Cerebellar cortex (tissue), 1 donor: ENCODE measurements at places on chromosomes 5 and 9.
A peak's percentile ranks its signal among the peaks of the same experiment; 100 is the strongest.

- no peak for DNase-seq
Observed at GRCh38 chr5:115455301-115455707, 89.3 kb downstream of the FEM1C start.

DNA sequence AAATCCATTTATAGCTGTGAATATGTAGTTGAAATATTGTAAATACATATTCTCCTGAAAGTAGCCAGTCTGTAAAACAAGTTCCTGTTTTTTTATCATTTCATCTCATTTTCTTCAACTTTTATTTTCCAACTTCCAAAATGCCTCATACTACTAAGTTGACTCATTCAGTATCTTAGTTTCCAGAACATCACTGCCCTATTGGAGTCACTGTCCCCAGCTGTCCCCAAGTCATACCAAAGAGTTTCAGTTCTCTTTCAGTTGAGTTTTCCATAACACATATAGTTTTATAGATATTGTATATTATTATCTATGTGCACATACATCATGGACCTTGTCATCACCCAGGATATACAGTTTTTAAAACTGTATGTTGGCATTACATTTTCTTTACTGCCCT is 261.7 kb downstream of the CDH12 start:
- DNase-seq = no peak

GRCh38 chr9:89528540-89528939 is 30.6 kb upstream of the SEMA4D start:
- DNase-seq = no peak

GRCh38 chr5:160310552-160311295 is 1.6 kb downstream of the CCNJL start:
- DNase-seq = peak; percentile 74

GRCh38 chr9:16729651-16730050 is 140.8 kb downstream of the BNC2 start:
- no peak for DNase-seq

GRCh38 chr5:151663617-151664293 is 23.0 kb downstream of the SPARC start:
- DNase-seq = peak; percentile 93

GRCh38 chr9:81490605-81491331 is 198.6 kb downstream of the TLE1 start:
- no peak for DNase-seq

DNA sequence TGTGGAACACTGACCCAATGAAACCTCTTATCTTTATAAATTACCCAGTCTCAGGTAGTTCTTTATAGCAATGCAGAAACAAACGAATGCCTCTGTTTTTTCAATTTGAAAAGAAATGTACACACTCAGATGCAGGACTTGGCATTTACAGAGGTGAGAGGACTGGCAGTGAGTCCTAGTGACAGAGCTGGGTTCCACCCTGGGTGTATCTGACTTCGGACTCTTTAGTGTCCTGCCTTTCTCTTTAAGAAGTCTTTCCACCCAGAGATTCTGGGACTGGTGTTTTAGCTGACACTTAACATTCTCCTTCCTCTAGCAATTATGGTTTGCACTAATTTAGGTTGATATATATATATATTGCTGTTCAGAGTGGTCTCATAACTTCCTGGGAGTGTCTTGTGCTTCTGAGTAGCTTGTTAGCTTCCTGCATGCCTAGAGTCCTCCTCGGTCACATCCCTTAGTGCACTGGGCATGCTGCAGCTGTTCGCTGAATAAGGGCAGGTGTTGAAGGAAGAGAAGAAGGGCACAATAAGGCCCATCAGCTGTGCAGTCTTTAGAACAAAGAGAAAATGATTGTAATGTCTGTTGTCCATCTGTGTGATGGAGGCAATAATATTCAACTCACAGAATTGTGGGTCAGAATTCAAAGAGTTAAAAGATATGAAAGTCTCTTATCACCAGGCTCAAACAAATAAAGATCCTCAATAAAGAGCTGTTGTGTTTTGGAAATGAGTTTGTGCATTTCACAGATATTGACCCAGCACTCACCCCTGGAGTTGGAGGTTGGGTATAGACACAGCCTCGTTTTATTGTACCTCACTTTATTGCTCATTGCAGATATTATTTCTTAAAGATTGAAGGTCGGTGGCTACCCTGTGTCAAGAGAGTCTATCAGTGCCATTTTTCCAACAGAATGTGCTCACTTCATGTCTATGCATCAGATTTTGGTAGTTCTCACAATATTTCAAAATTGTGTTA is 187.1 kb downstream of the TRIM32 start:
- DNase-seq = no peak

- no peak for DNase-seq
Observed at GRCh38 chr5:68456756-68457217, 241.2 kb downstream of the PIK3R1 start.

GRCh38 chr5:151094030-151094851 is 13.4 kb upstream of the TNIP1 start:
- peak; percentile 36 for DNase-seq

DNA sequence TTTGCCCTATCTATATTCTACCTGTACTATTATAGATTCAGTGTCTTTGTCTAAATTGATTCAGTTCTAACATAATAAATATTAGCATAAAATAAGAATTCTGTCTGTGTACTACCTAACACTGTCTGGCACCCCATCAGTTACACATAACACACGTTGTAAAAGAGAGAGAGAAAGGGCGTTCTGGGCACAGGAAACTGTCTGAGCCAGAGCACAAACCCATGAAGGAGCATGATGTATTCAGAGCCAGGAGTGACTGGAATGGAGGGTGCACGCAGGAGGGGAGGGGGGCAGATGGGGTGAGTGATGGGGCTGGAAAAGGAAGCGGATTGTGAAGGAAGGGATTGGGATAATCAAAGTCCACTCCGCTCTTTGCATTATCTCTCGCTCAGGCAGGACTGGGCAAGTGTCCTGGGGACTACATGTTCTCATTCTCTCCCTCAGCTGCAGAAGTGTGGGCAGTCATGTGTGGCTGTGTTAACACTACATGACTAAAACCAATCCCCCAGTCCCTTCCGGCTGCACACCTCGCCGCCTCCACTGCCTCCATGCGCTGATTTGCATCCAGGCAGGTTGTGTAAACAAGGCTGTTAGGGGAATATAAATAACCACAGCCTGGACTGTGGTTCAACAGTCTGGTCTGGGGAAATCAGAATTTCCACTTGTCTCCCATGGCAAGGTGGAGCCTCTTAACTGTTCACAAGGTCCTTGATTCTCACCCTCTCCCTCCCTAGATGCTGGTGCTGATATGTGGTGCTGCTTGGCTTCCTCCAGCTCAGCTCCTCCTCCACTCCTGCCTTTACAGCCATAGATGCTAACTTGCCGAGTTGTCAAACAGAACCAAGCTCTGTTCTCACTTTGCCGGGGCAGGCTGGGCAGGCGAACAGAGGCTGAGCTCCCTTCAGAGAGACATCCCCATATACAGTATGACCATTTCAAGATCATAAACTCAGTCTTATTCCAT is 367.5 kb upstream of the BRINP1 start:
- no peak for DNase-seq

DNA sequence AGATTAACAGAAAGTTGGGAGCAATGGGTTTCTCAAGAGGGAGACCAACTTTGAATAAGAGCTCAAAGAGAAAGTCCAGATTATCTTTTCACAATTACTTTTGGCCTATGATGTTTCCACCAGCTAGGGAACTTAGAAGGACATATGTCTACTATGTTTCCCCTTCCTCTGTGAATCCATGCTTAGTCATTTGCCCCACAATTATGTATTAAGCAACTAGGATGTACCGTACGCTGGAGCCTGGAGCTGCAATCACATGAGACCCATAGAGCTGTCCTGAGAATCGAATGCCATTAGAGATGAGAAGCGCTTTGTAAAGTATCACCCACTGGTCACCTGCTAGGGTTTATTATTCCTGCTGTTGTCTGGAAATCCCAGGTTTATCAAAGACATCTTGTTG is 78.8 kb downstream of the PDE6A start:
- DNase-seq = no peak

GRCh38 chr5:69454460-69455249 is 37.9 kb upstream of the OCLN start:
- DNase-seq = no peak

DNA sequence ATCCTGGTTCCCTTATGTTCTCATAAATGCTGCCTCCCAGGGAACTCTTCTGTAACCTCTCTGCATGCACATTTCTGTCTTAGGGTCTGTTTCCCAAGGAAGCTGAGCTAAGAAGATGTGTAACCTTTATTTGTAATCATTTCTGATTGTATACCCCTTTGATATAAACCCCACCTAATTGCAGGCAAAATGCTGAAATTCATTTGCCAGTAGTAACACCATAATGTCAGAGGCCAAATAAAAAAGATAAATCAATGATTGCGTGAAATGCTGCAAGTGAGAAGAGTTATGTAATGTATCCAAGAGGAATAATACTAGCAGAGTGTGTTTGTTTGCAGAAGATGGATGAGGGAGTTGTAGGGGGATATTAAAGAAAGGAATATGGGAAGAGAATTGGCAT is 822.6 kb upstream of the GRAMD2B start:
- DNase-seq = no peak

GRCh38 chr5:40909723-40910122 is 426 bp downstream of the C7 start:
- DNase-seq = no peak

DNA sequence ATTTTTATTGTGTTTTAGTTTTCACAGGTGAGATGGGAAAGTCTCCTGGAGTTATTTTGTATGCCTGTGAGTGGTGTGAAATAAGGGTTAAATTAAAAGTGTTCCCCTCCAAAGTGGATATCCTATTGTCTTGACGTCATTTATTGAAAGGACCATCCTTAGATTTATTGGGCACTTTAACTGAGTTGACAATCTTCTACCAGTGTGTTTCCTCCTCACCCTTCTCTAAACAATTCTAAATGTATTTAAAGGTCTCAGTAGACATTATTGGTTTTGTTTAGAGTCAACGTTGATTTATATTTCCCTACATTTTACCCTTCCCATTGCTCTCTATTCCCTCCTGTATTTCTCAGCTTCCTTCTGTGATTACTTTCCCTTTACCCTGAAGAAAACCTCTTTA is 40.8 kb downstream of the PRRC1 start:
- no peak for DNase-seq

DNA sequence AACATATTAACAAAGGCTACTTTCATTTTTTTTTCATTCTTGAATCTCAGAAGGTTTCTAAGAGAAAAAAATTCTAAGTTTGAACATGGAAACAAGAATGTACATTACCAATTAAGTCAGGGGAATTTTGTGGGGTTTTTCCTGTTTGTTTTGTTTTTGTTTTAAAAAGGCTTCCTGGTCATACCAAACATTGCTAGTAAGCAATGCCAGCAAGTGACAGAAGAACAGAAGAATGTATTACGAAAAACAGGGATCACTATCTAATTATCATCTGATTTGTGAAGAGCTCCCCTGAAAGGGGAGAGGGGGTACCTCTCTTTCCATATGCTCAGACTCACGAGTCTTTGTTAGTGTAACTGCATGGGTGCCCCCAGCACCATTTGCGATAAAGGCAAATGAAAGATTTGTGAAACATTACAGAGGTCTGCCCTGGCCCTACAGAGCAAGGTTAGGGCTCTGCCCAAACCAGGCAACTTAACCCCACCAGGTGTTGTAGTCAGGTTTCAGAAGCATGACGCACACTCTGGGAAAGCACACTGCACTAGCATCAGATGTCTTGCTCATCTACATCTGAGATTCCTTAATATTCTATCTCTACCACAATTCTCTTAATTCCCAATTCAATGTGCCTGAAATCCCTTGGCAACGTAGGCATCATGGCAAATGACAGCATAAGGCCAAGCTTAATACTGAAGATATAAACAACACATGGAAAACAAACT is 268.2 kb downstream of the MLLT3 start:
- DNase-seq = no peak

DNA sequence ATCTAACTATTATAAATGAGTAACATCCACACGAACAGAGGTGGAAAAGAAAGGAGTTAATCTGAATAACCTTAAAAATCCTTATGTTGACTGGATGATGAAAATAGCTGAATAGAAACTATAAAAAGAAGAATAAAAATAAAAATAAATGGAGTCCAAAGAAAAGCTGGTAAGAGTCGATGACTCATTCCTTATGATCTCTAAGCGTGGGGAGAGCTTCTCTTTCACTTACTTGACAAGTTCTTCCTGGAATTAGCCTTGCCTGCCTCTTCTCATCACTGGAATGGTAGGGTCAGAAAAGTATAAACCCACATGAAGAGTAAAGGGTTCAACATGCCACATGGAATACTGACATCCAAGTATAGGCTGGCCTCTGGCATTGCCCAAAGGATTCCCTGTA is 477.0 kb upstream of the RGMB start:
- DNase-seq = no peak

- no peak for DNase-seq
Observed at GRCh38 chr5:1501372-1502045, 22.3 kb downstream of the LPCAT1 start.

DNA sequence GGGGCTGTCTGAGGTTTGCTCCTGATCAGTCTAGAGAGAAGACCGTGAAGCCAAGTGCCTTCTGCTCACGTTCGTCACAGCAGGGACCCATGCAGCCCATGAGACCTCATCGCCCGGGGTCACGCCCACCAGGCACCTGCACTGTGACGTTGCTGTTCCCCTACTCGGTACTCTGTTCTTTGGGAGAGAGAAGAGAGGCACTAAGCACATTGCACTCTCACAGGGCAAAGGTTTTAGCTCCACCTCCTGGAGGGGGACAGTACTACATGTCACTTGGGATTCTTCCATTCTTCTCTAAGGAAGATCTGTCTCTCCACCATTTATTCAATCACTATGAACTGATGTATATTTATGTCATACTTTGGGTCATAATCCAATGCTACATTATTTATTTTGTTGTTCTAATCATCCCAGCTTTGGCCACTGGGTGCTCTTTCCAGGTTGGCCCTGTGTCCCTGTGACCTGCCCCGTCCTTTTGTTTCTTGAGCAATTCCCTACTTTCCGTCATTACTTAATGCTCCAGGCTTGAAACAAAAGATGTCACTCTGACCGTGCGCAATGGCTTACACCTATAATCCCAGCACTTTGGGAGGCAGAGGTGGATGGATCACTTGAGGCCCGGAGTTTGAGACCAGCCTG is 31.4 kb upstream of the BRD3 start:
- DNase-seq = peak; percentile 29

GRCh38 chr5:135394095-135394494 is 4.9 kb downstream of the MACROH2A1 start:
- no peak for DNase-seq

GRCh38 chr9:105254226-105254625 is 9.8 kb downstream of the SLC44A1 start:
- no peak for DNase-seq

DNA sequence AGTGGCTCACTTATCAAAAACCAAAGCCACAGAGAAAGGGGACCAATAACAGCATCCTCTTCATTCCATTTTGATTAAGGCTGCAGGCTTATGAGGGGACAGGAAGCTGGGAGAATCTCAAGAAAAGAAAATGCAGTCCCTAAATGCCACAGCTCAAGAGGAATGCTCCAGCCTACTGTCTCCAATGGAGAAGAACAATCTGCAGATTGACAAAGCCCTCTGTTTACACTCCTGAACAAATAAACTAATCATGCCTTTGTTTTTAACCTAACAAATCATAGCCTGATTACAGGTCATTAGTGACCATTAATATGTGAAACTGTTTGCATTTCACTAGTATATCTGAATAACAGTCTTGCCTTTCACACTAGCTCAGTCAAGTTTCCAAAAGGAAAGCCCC is 26.5 kb downstream of the PPP2R2B start:
- no peak for DNase-seq

GRCh38 chr9:31573561-31573960 is 810.9 kb upstream of the ACO1 start:
- DNase-seq = no peak

- no peak for DNase-seq
Observed at GRCh38 chr5:9363449-9363848, 182.4 kb downstream of the SEMA5A start.

- DNase-seq = no peak
Observed at GRCh38 chr5:37722236-37723161, 117.3 kb downstream of the GDNF start.
